ENCODE measurements at places on chromosomes 4 and X. TPM values are rescaled to one million over a fixed set of nuclear protein-coding genes. Genes with fewer than 3 reads are reported as not detected.

Gene RNF128
- not detected for total RNA-seq

Gene CC2D2A
- 53.7 TPM for total RNA-seq

DNA sequence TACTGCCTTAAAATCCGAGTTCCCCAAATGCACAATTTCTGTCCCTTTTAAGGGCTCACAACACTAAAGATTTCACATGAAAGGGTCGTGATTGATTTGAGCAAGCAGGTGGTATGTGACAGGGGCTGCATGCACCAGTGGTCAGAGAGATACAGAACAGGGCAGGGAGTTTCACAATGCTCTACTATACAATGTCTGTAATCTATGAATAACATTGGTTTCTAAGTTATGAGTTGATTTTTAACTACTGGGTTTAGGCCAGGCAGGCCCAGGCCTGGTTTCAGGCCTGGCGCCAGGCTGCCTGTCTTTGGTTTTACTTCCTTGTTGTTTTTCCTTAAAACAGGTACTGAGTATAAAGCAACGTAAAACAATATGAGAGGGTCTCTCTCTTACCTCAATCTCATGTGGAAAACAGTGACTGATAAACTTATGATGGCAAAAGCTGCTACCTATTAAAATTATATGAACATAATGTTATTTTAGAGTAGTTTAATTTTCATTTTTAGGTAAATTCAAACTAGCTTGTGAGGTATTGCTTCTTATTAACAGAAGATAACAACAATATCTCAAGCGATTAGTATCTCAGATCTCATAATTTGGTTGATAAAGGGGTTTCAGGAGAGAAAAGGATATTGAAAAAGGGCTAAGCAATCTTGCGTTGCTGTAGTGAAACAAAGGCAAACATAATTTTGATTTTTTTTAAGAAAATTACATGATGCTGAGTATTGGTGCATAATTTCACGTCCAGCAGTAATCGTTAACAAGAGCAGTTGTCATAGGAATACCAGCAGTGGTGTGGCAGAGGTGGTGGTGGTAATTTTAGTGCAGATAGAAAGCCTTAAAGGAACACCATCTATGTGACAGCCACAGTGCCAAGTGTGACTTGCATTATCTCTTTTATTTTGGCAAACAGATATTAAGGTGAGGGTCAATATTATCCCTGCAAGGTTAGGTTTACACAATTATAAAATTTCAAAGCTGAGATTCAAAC lies 944.4 kb upstream of the GRID2 start:
- ATAC-seq, result no peak

Gene TACR3
- not detected for total RNA-seq

DNA sequence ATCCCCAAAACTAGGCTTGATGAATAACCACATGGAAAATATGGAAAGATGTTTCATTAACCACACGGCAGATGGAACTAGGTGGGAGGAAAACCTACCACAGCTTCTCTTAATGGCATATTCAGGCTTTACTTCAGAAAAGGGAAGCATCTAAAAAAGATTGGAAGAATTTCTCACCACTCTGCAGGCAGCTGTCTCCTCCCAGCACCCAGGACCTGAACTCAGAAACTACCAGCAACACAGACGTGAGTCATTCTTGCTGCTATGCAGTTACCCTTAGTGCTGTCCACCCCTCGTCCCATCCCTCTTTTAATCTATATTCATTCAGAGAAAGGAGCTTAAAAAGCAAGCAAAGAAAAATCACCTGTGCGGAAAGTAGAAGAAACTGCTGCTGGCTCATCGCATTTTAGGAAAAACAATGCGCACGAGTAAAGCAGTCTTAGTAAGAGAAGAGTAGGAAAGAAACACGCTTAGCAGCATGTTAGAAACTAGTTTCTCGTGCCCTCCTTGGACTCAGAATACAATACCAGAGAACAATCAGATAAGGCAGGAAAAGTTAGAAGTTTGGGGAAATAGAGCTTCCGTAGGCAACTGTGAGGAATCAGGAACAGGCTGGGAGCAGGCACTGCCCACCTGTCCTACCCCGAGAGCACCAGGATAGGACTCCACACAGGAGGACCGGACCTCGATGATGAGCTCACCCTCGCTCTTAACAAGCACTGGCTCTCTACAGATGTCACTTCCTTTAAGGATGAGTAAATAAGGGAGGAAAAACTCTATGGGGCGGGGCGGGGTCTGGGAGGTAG lies 48.1 kb upstream of the ENPP6 start:
- no peak for ATAC-seq

DNA sequence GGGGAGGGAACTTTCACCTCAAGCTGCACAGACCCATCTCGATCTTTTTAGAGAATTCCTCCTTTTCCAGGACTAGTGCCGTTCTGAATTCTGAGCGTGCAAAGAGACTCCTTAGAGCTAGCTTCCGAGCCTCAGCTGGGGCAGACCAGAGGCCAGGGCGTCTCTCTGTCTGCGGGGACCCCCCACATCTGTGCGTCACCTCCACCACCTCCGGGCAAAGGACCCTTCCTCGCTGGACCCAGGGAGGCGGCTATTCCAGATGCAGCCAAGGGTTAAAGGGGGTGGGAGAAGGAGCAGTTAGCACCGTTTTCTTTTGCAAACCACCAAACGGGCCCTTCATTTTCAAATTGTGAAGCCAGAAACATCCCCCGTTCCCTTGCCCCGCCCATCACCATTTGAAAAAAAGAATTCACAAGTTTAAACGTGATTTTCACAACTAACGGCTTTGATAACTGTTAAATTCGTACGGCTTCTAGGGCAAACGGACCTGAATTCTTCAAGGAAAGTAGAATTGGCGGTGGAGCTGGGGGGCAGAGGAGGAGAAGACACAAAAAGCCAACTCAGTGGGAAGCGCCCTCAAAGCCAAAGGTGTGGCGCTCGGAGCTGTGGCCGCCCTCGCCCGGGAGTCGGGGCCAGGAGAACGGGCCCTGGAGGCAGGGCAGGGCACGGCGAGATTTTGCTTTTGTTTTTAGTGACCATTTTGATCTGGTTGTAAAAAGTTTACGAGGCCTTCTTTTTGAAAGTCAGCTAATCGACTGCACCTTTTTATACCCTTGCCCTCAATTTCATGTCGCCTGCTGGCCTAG lies 3.3 kb upstream of the PDGFRA start:
- ATAC-seq, result no peak

DNA sequence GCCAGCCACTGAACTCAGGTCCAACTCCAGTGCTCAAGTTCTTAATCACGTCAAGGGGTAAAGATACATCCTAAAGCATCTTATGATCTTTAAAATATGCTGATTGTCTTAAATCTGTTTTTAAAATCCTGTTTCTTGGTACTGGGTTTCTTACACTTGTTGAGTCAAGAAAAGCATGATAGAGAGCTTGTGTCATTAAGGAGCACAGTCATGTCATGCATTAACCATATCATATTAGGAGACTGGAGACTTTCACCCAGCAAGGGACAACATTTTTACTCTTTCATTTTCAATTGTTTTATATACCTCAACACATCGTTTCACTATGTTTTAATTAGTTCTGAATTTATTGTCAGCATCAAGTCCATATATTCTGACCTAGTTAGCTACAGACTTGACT lies 41.5 kb downstream of the BCLAF3 start:
- ATAC-seq, result no peak

- no peak for ATAC-seq
Observed at GRCh38 chr4:88999392-88999930, 57.5 kb downstream of the FAM13A start.

GRCh38 chr4:1695913-1696312 lies 11.8 kb upstream of the FAM53A start:
- no peak for ATAC-seq

Gene ENPP6
- 0.47 TPM for total RNA-seq

Gene PF4V1
- not detected for total RNA-seq

- no peak for ATAC-seq
Observed at GRCh38 chrX:148905400-148905799, 405.0 kb downstream of the AFF2 start.

Gene RHOXF2
- not detected for total RNA-seq

Gene DMD
- 223 TPM for total RNA-seq

- no peak for ATAC-seq
Observed at GRCh38 chrX:148385471-148385870, 114.9 kb upstream of the AFF2 start.

Gene AKAP4
- total RNA-seq, result not detected

DNA sequence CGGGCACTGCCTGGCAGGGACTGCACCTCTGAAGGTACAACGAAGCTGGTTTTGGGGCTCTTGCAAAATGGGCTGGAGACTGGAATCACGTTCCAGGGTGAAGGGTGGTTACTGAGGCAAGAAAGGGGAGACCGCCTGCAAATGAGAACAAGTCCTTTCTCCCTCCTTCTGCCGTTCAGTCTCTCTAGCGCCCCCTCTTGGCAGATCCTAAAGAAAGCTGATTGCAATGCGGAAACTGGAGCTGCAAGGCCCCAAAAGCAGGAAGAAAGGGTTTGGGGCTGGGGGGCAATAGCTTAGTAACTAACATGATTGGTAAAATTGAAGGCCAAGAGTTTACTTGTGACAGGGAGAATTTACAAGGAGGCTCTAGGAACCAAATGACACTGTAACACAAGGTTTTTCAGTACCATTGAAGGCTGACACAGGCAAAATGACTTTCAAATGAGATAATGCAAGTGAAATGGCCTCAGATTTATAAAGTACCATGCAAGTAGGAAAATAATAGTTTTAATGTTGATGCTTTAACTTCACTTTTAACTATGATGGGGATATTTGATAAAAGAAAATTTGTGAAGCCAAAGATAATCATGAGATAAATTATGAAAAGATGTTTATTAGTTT lies 222.7 kb upstream of the HAND2 start:
- ATAC-seq, result no peak

Gene TREX2
- total RNA-seq, result 1.1 TPM

Data from gastroesophageal sphincter (tissue), 4 donors.